Stimulated activated CD8-positive, alpha-beta memory T cell treated with anti-CD3 and anti-CD28 coated beads, Interleukin-15, amount 100 ng/mL, for 48 hours (primary cell): ENCODE measurements at places on chromosomes 3 and 15.

GRCh38 chr3:132417695-132418411, 551 bp downstream of the DNAJC13 start:
- DNase-seq = peak; percentile 25

DNA sequence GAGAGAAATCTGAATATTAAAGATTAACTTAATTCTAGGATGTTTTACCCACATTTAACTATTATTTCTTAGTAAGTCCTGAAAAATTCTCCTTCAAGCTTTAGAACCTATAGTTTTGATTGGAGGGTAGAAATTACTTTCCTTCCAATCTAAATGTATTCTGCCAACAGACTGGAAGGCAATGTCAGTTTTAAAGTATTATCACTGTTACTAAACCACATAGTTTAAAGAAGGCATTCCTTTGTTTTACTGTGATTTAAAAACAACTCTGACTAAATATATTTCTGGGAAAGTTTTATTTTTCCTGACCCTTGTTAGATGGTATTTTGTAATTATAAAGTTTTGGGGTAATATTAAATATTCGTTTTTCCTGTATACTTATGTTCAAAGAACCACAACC, 382.5 kb downstream of the TBC1D5 start:
- DNase-seq = no peak

GRCh38 chr3:169813757-169814517, 1.2 kb upstream of the LRRC34 start:
- DNase-seq = peak; percentile 80

DNA sequence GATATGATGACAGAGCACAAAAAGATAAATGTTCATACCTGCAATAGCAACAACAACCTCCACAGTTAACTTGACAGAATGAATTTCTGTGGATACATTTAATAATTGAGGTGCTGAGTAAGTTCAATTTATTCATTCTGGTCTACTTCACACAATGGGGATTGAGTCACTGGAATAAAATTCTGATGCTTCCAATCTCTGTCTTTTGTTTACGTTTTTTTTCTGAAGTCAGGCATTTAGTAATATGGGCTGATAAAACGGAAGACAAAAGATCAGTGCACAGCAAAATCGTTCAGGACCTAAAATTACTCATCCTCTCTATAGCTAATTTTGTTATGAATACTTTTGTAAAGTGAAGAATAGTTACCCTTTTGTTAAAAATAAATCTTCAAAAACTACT, 565.9 kb upstream of the CCDC54 start:
- no peak for DNase-seq

DNA sequence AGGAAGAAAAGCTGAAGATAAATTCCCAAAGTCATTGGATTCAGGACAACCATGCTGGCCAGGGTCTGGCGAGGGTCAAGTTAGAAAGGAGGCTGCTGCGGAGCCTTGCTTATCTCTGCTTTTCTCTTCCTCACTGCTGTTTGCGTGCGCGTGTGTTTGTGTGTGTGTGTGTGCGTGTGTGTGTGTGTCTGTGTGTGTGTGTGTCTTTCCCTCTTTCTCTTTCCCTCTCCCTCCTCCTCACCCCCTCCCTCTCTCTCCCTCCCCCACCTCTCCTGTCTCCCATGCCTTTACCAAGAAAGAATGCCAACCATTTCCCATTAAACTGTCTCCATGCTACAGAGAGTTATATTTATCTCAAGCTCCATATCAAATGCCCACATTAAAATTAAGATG, at the start of gene COLQ:
TSS of gene COLQ (minus strand) at position 134 of the 393 bp plus-strand sequence. CDS start at position 53, 81 bp downstream.
- no peak for DNase-seq

DNA sequence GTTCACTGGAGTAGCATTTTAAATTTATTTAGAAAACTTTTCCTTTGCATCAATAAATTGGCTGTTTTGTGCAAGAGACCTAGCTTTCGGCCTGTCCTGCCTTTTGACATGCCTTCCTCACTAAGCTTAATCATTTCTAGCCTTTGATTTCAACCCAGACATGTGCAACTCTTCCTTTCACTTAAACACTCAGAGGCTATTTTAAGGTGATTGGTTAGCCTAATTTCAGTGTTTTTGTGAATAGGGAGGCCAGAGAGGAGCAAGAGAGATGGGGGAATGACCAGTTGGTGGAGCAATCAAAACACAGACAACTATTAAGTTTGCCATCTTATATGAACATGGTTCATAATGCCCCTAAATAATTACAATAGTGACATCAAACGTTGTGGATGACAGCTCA, 333.4 kb downstream of the SLC9A9 start:
- no peak for DNase-seq

- no peak for DNase-seq
Measured at GRCh38 chr15:89797678-89798201, 16.9 kb downstream of the ANPEP start.
